ENCODE measurements at places on chromosomes 12 and 14.

DNA sequence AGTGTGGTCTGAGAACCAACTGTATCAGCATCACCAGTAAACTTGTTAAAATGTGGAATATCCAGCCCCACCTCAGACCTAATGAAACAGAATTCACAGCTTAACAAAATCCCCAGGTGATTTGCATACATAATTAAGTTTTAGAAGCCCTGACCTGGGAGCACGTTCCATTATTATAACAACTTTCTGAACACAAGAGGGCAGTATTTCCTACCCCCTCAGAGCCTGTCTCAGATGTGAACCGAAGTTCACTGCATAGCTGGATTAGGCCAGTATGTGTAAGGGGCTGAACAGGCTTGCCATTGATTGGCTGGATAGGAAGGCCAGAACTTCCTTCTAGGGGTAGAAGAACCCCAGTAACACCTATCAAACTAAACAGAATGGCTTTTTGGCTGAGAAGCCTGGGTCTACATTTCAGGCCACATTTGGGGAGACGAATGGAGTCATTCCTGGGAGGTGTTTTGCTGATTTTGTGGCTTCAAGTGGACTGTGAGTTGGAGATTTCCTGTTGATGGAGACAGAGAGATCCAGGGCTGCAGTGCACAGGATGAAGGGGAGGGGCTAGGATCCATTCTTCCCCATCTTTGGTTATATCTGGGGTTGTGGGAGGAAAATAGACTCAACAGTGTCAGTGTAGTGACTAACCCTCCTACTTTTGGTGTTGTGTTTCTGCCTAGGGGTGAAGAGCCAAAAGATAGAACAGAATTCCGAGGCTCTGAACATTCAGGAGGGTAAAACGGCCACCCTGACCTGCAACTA is 94.7 kb upstream of the OR4E1 start:
- DNase-seq: no peak

GRCh38 chr12:121814429-121815119 is 10.8 kb downstream of the SETD1B start:
- DNase-seq: no peak

DNA sequence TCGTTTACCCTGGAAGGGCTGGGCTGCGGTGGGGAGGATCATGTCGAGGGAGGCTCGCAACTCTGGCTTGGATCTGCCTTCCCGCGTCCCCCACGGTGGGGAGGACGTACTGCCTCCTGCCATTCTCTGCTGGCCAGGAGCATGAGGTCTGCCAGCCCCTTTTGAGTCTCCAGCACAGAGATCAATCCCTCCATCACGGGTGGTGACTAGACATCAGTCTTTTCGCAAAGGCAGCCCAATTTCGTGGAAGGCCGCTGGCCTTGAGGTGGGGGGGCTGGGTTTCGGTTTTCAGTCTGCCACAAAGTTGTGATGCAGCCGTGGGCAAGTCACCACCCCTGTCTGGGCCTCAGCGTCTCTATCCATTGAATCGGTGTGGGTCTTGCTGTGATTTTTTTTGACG is 62.2 kb downstream of the PRMT8 start:
- no peak for DNase-seq

- DNase-seq: no peak
These were observed 283 bp downstream of the VIPAS39 start for GRCh38 chr14:77457115-77457521.

DNA sequence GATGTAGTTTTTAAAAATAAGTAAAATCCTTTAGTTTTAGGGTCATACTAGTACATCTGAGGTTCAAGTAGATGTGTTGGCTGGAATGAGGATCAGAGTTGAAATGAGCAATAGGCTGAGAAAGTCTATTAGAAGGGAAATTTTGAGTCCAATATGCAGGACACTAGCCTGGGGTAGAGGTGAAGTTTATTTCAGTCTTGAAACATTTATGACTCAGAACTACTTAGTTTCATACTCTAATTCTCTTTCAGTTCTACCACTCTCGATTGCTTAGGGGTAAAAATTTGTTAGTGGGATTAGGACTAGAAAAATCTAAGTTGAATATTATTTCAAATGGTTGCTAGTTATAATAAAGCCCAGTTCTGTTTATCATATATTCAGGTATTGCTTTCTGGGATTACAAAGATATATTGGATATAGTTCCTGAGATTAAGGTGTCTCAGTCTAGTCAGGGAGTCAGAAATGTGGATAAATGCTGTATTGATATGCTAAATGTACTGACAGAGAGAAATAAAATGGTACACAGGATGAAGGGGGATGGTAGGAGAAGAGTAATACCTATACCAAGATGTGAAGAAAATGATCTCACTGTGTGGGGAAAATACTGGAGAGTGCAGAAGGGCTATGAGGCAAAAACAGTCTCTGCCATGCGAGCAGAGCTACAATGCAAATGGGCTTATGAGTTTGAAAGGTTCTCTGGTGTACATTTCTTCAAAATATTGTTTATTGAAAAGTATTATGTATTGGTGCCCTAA is 395.8 kb upstream of the FBXO33 start:
- DNase-seq: no peak

DNA sequence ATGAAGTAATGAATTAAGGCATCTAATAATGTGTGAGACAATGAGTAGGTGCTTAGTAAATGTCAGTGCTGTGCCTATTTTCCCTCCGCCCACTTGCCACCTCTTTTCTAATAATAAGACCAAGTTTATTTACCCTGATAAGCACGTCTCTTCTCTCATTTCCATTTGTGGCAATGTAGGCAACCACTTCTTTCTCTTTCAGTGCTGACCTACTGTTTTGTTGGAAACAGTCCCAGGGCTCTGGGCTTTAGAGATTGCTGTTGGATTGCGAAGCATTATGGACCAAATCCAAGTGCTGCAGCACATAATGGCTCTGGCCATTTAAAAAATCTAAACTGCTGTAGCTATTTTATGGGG is 141.3 kb upstream of the PLEKHG7 start:
- peak; percentile 97 for DNase-seq

DNA sequence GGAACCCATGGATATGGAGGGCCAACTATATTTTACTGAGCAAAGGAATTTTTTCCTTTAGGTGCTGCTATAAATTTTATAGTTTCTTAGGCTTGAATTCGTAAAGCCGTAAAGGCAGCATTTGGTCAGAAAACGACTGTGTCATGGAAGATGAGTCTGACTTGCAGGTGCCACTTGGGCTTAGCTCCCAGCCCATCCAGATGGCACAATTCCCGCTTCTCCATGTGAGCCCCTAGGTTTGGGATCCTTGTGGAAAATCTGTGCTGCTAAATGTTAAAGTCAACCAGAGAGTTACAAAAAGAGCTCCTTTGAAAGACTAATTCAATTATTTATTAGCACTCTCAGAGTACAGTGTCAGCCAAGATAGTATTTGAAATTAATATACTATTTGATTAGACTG is 120.1 kb upstream of the NPAS3 start:
- no peak for DNase-seq

DNA sequence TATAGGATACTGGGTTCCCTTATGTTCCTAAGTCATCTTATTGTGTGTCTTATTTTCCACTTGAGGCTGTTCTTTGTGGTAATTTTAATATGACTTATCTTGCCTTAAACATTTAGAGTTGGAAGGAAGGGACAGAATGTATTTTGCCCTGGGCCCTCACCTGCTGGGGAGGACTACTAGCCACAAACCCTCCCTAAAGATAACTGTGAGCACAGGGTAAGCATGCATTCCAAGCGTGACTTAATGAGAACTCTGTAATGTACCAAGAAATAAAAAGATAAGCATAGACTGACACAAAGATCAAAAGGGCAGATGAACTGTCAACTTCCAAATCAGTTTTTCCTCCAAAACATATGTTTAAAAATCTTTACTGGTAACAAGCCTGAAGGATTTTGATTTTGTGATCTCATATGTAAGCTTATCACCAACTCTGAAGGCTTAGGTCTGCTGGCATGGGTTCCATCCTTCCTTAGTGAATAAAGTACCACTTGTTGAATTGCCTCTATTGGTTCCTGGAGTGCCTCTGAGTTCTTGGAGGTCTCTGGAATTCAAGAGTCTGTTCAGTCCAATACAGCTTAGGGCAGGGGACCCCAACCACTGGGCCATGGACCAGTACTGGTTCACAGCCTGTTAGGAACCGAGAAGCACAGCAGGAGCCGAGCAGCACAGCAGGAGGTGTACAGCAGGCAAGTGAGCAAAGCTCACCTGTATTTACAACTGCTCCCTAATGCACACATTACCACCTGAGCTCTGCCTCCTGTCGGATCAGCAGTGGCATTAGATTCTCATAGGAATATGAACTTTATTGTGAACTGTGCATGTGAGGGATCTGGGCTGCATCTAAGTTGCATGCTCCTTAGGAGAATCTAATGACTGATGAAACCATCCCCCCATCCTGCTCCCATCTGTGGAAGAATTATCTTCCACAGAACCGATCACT is 29.8 kb upstream of the NFYB start:
- DNase-seq: no peak

DNA sequence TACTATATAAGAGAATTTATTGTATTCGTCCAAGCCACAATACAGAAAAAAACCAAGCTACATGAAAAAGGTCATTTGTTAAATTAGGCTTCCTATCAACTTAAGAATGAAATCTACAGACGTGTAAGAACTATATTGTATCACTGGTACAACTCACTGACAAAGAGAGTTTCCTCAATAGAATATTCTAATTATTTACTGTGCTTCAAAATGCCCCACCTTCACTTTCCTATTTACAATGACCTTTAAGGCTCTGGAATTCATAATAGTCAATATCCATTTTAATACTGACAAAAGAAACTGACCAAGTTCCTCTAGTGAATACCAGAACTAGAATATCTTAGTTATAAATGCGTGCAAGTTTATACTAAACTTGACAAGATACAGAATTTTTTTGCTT is 55.9 kb downstream of the C2CD5 start:
- DNase-seq: no peak

DNA sequence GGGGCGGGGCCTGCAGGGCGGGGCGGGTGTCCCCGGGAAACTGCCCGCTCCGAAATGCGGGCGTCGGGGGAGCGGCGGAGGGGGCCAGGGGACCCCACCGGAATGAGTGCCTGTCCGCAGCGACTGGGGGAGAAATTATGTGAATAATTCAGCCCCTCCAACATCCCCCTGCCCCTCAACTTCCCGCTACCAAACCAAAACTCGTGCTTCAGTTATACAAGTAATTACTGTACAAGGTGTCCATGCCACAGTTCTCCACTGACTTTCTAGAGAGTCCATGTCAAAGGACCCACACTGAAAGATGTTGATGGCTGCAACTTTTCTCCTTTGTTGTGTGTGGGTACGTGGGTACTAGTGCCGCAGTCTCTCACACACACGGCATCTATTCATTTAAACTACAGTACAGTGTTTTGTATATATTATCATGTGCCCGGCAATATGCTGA is 414 bp upstream of the CDK17 start:
- DNase-seq: peak; percentile 61

- DNase-seq: peak; percentile 76
These were observed 4.2 kb upstream of the LRR1 start for GRCh38 chr14:49594347-49595091.

- no peak for DNase-seq
These were observed 315 bp downstream of the ABCD2 start for GRCh38 chr12:39619316-39619659.

DNA sequence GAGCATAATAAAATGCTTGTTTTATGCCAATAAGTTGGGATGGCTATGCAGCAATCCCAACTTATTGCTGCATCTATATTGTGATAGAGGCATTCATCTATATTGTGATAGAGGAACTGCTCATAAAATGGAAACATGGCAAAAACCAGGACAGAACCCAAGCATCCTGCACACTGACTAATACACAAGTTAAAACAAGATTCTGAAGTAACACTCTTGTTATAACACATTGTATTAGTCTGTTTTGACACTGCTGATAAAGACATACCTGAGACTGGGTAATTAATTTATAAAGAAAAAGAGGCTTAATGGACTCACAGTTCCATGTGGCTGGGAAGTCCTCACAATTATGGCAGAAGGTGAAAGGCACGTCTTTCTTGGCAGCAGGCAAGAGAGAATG is 36.8 kb downstream of the KCNK10 start:
- DNase-seq: no peak

- DNase-seq: no peak
These were observed 15.6 kb downstream of the BCL2L14 start for GRCh38 chr12:12086362-12086761.

DNA sequence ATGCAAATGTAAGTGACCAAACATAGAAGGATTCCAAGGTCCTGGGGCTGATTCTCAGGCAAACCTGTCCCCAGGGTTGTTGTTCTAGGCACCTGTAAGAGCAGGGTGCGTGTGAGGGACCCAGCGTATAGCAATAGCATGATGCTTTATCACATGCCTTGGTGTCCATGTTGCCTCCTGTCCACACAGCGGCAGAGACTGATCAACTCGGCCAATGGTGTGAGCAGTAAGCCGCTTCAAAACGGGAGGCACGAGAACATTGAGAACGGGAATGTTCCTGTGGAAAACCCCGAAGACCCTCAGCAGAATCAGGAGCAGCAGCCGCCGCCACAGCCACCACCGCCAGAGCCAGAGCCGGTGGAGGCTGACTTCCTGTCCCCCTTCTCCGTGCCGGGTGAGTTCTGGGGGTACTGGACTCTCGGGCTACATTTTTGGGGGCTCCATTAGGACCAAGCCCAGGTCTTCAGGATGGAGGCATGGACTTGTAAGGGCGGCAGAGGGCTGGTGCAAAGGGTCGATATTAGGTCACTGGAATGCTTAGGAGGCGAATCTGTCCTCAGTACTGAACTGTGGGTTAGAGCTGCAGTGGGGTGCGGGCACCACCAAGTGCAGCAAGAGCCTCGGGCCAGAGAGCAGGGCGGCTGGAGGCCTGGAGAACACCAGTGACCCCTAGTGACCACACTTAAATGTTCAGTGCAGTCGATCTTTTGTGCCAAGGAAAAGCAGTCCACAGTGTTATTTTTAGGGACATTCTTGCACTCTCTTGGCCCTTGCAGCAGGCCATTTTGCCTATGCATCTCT is 57.2 kb upstream of the RIN3 start:
- DNase-seq: peak; percentile 77

- DNase-seq: peak; percentile 75
These were observed 214.2 kb upstream of the KRR1 start for GRCh38 chr12:75725521-75726111.

DNA sequence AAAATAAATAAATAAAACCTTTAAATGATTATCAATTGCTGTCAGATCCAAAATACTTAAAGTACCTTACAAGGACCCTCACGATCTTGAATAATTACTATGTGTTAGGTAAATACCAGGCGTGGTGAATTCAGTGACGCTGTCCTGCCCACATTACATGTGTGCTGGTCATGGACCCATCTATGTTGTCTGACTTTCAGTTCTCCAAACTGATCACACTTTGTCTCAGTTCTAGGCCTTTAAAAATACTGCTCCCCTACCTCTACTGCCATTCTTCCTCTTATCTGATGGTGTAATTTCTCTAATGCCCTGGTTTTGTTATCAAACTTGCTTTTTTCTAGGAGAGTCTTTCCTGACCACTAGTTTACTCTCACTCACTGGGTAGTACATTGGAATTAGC is 520.7 kb downstream of the TRHDE start:
- DNase-seq: no peak

DNA sequence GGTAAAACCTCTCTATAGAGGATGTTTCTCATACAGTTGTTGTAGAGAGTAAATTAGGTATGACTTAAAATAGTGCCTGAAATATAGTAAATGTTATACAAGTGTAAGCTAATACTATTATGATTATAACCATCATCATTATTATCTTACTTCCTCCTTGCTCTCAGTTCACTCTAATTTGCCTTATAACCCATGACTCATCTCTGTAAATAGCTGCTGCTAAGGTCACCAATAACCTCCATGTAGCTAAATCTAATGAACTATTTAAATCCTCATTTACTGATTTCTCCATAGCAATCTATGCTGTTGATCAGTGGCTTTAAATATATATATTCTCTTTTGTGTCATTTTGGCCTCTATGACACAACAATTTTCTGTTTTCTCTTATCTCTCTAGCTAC is 109.6 kb downstream of the RMST start:
- no peak for DNase-seq

Measured in fibroblast of the aortic adventitia (primary cell).